ENCODE measurements at places on chromosomes 5 and 9.

DNA sequence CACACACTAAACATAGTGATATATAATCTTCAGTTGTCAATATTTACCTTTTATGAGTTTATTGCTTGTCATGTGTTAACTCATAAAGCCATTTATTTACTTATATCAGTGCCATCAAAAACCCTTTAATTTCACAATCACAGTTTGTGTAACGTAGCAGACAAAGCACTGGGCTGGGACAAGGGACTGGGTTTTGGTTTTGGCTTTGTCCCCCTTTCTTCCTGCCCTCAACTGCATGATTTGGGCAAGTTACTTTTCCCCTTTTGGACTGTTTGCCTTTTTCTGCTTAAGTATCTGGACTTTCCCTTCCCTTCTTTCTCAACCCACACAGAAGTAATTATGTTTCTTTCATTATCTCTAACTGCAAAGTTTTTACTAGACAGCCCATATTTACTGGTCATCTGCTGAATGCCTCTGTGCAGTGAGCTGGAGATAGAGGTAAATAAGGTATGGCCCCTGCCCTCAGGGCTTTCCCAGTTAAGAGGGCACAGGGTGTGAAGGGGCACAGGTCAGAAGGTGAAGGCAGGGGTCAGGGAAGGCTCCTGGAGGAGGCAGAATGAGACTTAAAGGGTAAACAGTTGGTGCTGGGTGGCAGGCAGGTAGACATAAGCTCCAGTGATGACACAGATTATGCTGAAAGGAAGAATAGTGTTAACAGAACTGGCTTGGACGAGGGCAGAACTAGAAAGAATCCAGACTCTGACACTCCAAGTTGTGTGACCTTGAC, 14.8 kb upstream of the NR3C1 start:
- no peak for DNase-seq

DNA sequence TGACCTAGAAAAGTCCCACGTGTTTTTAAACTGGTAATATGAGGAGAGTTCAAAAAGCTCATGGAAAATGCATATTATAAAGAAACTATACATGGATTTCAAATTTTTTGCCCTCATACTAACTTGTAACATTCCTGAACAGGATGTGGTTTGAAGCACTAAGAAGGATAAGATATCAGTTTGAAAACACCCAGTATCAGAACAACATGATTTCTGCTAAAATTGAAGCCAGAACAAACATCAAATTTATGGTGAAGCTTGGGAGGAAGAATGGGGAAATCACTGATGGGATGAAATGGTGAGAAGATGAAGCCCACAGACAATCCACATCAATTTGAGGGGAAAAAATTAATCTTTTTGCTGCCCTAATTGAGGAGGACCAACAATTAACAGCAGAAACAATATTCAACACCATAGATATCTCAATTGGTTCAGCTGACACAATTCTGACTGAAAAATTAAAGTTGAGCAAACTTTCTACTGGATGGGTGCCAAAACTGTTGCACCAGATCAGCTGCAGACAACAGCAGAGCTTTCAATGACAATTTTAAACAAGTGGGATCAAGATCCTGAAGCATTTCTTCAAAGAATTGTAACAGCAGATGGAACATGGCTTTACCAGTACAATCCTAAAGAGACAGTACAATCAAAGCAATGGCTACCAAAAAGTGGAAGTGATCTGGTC, 113.2 kb upstream of the SNX2 start:
- DNase-seq: no peak

DNA sequence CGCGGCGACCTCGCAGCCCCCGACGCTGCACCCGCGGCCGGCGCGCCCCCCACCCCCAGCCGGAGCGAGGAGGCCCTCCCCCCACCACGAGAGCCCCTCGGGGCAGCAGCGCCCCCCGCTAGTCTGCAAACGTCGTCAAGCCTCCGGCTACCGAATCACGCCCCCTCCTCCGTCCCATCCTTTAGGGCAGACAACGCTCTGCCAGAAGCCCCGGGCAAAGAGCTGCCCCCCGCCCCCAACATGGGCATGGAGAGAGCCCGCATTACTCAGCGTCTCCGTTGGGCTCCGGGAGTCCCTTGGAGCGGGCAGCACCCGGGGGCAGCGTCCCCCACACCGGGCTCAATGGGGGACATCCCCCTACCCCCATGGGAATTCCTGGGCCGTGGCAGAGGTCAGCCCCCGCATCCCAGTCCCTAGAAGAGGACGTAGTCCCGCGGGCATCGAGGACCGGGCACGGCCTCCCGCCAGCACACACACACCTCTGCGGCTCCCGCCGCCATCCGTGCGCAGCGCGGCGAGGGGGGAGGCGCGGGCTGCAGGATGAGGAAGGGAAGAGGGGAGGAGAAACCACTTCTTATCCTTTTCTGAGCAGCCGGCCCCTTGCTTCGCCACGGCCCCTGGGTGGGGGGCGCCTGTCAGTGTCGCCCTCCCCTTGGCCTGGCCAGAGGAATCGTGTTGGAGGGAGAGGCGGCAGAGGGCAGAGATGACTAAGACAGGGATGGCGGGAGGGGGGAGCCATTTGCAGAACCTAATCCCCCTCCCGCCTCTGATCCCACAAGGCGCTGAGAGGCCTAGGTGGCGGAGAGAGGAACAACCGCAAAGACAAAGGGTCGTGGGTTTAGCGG, 750 bp downstream of the DNM1 start:
- no peak for DNase-seq

DNA sequence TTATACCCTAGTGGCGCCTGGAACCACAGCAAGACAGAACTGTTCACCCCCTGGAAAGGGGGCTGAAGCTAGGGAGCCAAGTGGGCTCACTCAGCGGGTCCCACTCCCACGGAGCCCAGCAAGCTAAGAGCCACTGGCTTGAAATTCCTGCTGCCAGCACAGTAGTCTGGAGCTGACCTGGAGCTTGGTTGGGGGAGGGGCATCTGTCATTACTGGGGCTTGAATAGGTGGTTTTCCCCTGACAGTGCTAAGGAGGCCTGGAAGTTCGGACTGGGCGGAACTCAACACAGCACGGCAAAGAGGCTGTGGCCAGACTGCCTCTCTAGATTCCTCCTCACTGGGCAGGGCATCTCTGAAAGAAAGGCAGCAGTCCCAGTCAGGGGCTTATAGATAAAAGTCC, 19.5 kb downstream of the BTNL3 start:
- no peak for DNase-seq

DNA sequence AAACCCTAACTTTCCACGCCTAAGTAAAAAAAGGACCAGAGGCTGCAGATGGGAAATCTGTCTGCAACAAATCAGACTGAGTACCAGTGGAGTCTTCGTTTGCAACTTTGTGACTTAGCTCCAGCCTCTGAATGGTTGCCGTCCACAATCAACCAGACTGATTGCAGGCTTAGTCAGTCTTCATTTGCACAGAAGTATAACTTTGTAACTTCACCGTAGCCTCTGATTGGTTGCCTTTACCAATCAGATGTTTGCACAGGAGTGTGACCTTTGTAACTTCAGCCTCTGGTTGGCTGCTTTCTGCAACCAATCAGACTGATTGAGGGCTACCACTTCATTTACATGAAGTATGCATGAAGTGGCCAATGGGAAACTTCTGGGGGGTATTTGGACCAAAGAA, 53.7 kb downstream of the TGFBR1 start:
- DNase-seq: no peak

DNA sequence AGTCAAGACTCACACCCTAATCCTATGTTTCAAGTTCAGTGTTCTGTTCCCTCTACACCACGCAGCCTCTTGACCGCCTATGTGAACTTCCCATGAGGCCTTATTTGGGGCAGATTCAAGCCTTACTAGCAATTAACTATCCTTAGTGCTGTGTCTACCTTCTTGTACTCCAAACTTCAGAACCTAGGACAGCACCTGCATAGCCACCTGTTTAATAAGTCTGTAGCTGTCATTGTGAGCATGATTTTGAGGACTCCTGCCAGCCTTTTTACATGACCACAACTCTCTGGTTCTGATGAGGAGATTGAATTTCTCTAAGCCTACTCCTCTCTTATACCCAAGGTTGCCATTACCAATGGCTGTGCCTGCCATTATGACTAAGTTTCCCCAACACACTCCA, 50.8 kb upstream of the PCSK1 start:
- DNase-seq: no peak

DNA sequence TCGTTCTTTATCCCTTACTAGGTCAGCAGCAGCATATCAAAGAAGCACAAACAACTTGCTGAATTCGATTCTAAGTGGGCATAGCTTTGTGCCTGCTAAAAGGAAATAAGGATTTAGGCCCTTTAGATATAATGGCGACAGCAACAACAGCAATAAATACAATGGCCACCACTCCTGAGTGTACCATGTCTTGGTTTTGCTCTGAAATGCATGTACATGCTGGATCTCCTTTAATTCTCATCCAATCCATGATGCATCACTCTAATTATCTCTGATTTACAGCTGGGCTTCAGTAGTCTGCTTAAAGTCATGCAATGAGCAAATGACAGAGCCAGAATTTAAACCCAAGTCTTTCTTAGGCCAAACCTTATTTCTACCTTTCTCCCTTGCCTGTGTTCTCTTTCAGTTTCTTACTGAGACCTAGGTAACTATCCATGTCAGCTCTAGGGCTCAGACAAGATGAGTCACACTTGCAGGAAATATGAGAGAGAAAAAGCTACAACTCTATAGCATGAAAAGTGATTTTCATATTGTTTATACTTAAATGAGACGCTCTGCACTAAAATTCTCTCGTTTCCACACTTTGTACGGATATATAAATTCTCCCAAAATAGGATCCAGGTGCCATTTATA, 111.8 kb downstream of the HMHB1 start:
- no peak for DNase-seq

DNA sequence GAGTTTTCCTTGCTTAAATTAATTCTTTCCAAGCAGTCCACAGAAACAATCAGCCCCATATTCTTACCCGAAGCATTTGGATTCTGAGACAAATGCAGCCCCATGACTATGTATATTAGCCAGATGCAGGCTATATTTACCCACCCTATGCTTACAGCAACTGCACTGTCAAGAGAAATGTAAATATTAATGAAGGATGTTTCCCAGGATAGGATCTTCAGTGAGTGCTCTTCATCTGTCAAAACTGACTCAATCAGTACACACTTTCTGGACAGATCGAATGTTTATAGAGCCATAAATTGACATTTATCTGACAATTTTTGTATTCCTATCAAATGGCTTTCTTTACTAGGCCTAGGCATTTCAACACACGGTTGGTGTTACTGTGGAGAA, 725.3 kb upstream of the SEMA6A start:
- no peak for DNase-seq

DNA sequence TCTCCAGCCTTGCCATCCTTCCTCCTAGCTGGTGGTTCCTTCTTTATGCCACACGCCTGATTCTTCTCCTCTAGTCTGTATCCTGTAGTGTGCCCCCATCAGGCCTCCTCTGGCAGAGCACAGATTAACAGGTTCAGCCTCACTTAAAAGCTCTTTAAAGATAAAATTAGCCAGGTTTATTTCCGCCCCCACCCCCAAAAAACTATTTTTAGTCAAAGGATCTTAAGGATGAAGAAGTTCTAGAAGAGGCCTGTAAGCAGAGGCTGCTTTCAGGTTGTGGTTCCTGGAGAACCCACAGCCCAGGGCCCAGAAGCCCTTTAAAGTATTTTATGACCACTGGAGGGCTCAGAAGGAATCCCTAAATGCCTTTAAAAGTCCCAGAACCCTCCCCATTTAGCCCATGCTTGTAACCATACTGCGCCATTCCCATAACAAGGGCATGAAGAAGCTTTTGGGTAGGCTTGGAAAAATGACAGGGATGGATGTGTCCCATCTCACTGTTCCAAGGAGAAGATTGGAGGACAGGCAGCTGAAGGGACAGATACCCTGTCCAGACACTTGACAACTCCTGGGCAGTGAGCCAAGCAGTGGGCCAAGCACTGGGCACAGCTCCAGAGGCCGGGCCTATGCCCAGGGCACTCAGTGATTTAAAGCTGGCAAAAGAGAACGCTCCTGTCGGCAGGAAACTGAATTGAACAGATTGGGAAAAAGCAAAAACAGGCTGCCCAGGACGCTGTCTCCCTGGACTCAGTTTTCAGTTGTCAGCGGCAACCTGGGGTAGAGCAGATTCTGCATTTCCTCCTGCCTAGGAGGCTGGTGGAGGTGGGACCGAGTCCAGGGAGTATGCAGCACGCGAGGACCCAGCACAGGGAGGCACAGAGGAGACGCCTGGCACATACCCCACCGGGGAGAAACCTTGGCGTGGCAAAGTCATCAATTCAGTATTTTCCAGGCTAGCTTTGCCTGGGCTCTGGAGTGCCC, 106.3 kb upstream of the SSBP2 start:
- DNase-seq: no peak

DNA sequence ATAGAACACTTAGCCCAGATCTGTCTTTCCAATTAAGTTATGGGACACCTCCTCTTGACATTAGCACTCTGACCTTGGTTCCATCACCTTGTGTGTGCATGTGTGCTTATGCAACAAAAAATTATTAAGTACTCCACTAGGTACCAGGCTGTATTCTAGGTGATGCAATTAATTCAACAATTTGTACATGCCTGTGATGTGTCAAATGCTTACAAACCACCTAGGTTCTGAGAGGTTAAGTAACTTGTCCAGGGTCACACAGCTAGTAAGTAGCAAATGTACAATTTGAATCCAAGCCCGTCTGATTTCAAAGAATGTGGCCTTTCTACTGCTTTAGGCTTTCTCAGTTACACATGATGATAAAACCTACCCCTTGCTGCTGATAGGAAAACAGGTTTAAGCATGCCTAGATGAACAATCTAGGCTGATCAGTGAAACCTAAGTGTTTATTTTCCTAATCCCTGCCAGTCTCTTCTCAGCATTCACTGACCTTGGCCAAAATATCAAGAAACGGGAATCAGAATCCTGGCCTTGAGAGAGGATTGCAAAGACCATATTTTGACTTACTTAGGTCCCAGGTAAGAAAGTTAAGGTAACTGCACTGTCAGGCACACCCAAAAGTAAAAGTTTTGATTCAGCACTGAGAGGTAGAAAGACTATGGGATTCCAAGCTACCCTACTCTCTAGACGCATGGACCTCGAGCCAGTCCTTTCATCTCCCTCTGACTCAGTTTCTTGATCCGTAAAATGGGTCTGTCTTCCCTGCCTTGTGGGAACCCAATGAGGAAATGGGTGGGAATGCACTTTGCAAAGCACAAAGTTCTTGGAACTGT, 1.0 kb downstream of the TBC1D2 start:
- DNase-seq: no peak

DNA sequence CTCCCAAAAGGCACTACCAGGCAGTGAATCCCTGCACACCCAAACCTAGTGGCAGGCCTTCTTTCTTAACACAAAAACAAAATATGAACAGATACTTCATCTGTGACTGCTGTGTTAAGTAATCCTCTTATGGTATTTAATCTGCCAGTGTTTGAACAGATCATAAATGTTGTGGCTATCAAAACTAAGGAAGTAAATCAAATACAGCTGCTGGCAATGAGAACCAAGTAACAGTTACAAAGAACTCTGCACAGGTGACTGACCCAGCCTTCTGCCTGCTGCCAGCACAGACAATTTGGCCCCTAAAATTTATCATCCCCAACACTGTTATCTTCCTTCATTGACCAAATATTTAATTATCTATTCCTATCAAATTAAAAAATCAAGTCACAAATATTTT, 78.0 kb downstream of the GNAQ start:
- no peak for DNase-seq

DNA sequence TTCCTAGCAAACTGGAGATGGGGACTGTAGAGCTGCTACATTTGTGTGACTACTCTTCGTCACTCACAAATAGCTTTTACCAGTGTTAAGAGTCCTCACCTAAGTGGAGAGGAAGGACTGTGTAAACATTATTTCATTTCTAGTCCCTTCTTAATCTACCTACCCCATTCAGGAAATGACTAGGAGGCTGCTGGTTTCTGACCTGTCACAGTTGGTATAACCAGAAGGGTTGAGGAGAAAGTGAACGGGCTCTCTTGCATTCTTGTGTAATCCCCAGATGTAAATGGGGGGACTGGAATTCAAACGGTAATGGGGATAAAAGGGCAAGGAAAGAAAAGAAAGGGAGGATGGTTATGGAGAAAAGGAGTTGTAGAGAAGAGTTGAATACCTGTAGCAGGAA, 35.4 kb upstream of the BNIP1 start:
- no peak for DNase-seq

Data from cortex of kidney (tissue), 1 donor.